ENCODE measurements at places on chromosomes 2 and 18.

DNA sequence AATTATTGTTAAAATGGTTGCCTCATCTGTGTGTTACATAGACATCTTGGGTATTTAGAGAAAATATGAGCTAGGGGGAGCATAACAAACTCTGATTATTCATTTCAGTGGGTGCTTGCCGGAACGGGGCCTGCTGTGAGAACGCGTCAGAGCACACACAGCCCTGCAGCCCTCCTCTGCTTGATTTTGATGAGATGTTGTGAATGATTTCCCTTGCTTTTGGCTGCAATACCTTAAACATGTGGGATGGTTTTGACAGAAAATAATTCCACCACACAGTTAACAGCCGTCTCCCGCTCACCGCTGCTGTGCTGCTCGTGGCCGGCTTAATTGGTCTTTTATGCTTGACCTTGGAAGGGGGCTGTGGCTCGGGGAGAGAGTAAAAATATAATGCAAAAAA is 49.9 kb upstream of the TXNDC2 start:
- no peak for DNase-seq

- DNase-seq: no peak
Measured at GRCh38 chr2:1995987-1996386, 251.7 kb upstream of the PXDN start.

GRCh38 chr18:42514512-42514911 is 559.5 kb downstream of the PIK3C3 start:
- DNase-seq: no peak

DNA sequence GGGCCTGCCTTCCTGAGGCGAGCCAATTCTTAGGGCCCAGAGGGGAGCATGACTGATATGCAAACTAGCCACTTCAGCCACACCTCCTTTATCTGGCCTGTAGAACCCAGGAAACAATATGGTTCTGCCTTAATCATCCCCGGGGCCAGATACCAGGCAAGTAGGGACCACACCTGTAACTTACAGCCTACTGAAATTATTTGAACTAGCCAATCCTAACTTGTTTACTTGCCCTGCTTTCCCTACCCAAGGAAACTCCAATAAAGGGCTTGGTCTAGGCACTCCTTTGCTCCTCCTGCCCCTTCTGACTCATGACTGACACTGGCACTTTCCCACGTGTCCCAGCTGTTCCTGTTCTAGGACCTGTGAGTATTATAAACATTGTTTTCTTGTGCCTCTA is 57.6 kb downstream of the MYOM1 start:
- no peak for DNase-seq

DNA sequence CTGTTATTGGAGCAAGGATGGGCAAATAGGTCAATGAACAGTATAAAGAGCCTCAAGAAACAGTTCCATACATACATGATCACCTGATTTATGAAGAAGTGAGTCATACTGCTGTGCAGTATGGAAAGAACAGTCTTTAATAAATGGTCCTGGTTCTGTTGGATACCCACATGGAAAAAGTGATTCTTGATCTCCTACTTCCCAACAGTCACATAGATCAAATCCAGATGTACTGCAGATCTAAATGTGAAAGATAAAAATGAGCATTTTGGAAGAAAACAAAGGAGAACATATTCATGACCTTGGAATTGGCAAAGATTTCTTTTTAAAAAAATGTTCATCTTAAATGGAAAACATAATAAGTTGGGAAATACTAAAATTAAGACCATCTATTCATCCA is 75.8 kb downstream of the CCDC148 start:
- DNase-seq: no peak

DNA sequence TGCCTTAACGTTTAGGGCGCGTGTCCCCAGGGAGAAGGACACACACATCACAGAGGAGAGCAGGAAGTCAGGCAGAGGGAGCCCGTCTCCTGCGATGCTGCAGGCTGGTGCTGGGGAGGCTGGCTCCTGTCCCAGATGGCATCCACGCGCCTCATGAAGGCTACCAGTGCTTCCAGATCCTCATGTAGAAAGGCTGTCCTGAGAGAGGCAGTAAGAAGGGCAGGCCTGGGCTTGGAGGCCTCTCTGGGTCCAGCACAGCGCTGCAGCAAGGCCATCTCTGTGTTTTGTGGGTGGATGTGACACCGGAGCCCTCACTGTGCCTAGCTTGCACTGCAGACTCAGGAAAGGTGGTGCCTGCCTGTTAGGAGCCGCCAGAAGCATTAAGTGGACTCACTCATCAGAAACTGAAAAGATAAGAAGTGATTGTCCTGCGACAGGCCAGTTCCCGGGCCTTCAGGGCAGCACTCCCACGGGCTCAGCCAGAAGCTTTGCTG is 62.7 kb downstream of the FAM168B start:
- DNase-seq: no peak

DNA sequence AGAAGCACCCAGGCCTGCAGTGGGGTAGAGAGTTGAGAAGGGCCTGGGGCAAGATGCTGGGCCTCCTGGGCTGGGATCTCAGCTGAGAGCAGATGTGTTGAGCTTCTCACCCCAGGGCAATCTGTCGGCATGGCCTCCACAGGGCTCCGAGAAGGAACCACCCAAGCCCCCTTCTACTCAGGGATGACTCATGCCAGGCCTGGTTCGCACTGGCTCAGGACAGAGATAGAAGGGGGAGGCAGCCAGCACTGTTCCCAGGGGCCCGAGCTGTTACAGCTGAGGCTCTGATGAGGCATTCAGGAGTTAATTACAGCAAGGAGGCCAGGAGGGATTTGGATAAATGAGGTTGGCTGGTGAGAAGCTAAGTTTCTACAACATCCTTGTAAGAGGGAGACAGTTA is 62.5 kb downstream of the CENPO start:
- no peak for DNase-seq

- DNase-seq: no peak
Measured at GRCh38 chr2:57882895-57883515, 163.6 kb upstream of the VRK2 start.

DNA sequence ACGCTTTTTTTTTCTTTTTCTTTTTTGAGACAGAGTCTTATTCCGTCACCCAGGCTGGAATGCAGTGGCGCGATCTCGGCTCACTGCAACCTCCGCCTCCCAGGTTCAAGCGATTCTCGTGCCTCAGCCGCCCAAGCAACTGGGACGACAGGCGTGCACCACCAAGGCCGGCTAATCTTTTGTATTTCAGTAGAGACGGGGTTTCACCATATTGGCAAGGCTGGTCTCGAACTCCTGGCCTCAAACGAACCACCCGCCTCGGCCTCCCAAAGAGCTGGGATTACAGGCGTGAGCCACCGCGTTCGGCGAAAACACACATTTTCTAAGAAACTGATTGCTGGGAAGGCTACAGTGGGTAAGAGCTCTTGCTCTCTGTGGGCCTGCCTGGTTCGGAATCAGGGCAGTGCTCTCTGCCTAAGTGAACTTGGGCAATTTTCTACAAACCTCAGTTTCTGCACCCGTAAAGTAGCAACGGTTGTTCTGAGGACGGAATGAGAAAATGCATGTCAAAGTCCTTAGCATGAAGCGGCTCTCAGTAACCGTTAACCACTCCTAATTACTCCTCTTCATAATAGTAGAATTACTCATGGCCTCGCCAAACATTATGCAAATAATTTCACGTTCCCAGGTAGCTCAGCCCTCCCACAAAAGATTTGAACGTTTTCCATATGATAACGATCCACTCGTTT is 1.0 kb upstream of the PMAIP1 start:
- no peak for DNase-seq

- no peak for DNase-seq
Measured at GRCh38 chr2:127811397-127812321, 688 bp upstream of the WDR33 start.

DNA sequence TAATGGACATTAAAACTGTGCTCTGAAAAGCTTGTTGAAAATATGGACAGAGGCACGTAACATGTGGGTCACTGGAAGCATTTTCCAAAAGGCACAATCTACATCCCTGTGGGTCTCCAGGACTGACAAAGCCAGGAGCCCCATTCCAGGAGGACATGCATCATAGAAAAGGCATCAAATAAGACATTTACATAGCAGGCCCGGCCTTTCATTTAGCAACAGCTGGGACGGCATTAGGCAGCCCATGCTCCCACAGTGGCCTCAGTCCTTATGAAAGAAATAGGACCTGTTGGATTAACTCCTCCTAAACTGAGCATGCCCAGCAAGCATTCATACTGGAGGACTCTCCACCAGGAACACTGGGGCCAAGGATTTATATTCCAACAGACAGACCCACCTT is 72.2 kb downstream of the TWIST2 start:
- no peak for DNase-seq

- DNase-seq: no peak
Measured at GRCh38 chr18:73683409-73684238, 464.0 kb downstream of the FBXO15 start.

DNA sequence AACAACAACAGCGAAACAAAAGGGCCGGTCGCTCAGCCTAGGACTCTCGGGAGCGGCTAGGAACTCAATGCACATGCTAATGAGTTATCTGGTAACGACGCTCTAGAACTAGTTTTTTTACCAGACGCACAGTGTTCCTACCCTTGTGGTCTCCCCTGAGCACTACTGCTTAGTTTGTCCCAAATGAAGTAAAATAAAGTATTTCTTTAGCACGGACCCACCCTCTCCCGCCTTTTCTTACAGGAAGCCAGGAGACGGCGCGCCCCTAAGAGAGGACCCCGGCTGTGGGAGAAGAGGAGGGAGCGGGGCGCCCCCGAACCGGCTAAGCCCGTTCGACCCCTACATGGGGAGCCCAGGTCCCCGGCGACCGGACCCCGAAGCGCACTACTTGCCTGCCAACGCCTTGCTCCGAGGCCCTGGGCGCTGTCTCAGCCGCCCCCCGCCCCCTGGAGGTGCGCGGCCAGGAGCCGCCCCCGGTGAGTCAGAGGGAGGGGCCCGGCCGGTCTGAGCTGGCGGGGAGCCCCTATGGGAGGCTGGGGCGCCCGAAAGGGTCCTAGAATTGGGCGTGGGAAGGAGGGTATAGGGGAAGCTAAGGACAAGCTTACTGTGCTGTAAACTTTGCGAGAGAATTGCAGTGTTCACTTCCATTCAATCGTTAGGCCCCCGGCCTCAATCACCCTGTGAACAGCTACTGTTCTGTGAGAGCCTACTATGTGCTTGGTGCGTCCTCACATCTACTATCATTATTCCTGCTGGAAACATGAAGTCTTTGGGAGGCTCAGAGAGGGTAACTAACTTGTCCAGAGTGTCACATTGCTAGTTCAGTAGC is 3.6 kb upstream of the CAPG start:
- no peak for DNase-seq

- no peak for DNase-seq
Measured at GRCh38 chr2:209553913-209554312, 130.1 kb downstream of the MAP2 start.

GRCh38 chr2:100513650-100514049 is 43.4 kb downstream of the NMS start:
- DNase-seq: no peak

GRCh38 chr18:45837283-45838070 is 12.0 kb downstream of the SIGLEC15 start:
- DNase-seq: peak; percentile 12

DNA sequence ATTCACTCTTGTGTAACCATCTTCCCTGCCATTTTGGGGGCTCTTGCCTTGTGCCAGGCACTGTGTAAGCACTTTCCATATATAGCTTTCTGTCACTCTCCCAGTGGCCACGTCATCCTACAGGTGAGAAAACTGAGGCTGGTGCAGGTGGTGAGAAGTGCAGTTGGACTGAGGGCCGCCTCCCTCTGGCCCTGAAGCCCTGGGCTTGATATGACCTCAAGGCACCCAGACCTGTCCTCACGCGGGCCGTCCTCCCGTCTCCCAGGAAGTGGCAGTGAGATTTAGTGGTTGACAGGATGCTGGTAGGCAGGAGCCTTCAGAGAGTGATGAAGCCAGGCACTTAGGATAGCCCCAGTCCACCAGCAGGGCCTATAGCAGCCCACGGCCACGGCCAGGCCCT is 30.5 kb downstream of the MAL start:
- no peak for DNase-seq

GRCh38 chr18:25813110-25813509 is 277.3 kb downstream of the SS18 start:
- DNase-seq: no peak

GRCh38 chr2:239253701-239254436 is 147.0 kb downstream of the HDAC4 start:
- DNase-seq: no peak

DNA sequence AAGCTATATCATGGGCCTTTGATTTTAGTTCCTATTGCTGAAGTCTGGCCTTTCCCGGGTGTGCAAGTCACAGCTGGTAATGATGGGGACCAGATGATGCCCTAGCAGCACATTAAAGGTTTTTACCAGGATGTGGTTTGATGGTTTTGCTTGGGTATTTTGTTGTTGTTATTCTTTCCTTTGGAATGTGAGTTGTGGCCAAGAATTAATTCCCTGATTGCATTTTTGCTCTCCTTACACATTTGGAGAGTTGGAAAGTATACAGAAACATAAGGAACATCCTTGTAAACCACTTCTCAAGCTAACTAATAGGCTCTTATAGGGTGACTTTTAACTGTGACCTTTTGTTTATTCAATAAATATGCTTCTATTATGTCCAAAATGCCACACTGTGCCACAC is 154.1 kb upstream of the MMADHC start:
- DNase-seq: no peak

DNA sequence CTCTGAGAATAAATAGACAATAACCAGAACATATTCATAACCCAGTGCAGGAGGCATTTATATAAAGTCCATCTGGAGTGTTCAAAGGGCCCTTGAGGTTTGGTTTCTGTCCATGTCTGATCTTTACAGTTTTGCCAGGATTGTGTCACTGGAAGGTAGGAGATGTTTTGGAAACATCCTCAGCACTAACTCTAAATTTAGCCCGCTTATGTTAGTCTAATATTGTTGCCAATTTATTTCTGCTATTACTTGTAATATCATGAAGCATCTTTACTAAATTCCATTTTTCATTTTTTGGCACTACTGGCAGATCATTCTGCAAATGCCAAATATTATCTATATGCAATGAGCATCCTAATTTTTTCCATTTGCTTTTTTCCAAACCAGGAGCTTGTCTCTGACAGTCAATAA is 22.4 kb upstream of the REV1 start:
- no peak for DNase-seq

- no peak for DNase-seq
Measured at GRCh38 chr18:66990909-66991308, 387.0 kb upstream of the CDH19 start.

- DNase-seq: no peak
Measured at GRCh38 chr18:32252141-32252860, 62.5 kb downstream of the MEP1B start.

- no peak for DNase-seq
Measured at GRCh38 chr18:49933530-49934128, 120.3 kb upstream of the ACAA2 start.

GRCh38 chr2:1360557-1361250 is 52.6 kb upstream of the TPO start:
- no peak for DNase-seq

GRCh38 chr2:18378020-18378653 is 182.3 kb downstream of the RDH14 start:
- no peak for DNase-seq
